CD4-positive, alpha-beta T cell treated with Interleukin-12 subunit alpha and Interleukin-12 subunit beta, for 1 hour (primary cell): ENCODE measurements at places on chromosomes 2 and 18.

DNA sequence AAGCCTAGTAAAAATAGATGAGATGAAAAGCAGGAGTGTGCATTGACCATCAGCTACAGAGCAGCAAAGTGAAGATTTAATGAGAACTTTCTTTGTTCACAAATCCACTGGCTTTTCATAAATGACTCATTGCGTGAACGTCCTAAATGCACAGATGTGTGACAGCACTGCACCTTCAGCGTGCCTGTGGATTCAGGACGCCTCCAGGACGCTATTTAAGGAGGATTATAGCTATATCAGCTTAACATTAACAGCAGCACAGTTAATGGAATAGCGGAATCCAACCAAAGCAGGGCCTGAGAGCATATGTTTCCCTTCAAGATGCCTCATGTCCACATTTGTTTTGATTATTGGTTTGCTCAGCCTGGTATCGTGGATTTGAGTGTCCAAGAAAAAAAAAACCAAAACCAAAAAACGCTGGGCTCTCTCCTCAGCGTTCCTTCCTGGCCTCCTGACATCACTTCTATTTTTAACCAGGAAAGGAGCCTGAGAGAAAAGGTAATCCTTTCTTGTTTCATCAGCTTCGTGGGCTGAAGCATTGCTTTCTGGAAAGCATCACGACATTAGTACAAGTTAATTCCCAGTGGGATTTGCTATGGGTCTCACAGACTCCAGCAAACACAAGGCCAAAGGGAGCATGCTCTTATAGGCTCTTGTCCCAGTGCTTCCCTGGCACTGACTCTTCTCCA is 447.0 kb upstream of the SMIM21 start:
- DNase-seq, result no peak

- DNase-seq, result no peak
These were observed 22.3 kb downstream of the DNAH7 start for GRCh38 chr2:196046123-196046917.

DNA sequence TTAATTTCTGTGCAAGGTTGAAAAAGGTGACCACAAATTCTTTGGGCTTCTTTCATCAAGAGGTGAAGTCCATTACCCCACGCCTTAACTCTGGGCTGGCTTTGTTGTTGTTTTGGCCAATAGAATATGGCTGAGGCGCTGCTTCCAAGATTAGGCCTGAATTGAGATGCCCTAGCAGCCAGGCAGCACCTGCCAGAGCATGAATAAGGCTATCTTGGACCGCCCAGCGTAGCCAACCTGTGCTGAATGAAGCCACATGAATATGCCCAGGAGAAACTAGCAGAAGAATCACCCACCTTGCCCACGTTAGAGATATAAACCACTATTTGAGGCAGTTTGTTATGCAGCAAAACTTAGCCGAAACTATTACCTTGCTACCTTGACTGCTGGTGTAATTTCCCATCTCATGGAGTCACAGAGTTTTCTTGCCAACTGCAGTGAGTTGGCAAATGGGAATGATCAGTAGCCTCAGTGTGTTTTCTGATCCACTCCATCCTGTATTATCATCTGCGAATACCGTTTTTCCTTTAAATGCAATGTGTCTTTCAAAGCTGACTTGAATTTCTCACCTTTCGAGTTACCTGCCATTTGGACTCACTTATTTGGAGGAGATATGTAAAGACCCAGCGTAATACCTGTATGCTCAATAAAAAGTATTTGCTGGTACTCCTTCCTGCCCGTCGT is 679 bp downstream of the TSGA10 start:
- DNase-seq, result no peak

GRCh38 chr2:33277002-33277426 is 199.4 kb upstream of the RASGRP3 start:
- DNase-seq, result no peak

GRCh38 chr2:149931486-149931885 is 343.9 kb upstream of the MMADHC start:
- no peak for DNase-seq

- DNase-seq, result no peak
These were observed 28.2 kb downstream of the CYTIP start for GRCh38 chr2:157415591-157416101.

- no peak for DNase-seq
These were observed 228.4 kb upstream of the COPS8 start for GRCh38 chr2:236857246-236857645.

DNA sequence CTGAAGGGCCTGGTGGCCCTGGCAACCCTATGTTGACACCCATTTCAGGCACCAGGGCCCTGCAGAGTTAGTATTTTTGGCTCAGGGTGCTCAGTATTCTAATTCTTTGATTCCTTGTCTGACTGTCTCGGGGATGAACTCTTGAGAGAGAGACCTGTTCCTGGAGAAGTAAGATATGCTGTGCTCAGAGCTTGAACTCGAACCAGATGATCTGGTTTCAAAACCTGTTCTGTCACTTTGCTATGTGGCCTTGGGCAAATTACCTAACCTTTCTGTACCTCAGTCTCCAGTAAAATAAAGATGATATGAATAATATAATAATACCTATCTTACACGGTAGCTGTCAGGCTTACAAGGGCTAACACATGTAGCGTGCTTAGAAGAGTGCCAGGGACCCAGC is 294.2 kb downstream of the DYSF start:
- no peak for DNase-seq

DNA sequence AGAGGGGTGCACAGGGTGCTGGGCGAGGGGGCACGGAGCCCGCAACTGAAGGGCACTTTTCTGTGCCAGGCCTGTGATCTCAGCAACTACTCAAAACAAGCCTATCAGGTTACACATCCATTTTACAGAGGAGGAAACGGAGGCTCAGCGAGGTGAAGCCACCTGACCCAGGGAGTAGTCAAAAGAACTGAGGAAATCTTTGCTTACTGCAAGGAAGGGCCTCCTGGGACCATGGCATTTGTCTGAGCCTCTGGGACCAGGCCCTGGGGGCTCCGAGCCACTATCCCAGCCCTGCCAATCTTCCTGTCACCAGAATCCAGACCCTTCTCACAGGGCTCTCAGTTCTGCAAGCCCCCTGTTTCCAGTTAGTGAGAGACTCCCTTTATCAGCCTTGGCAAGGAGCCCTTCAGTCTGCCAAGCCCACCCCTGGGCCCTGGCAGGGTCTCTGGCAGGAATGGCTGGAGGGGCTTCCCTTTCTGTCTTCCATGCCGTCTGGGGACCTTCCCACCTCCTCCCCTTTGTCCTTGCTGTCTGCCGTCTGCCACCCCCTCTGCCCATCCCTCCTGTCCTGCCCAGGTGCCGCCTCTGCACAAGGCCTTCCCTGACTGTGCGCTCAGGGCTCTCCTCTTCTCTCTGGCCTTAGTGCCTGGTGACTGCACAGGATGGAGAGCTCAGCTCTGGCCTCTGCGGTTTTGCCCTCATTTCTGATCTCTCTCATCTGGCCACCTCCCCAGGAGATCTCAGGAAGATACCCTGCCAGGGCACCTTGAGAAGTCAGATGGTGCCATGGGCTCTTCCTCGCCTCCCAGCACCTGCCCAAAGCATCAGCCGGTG is 194.7 kb upstream of the GLI2 start:
- no peak for DNase-seq

GRCh38 chr2:154182008-154182407 is 310.3 kb downstream of the GALNT13 start:
- no peak for DNase-seq

DNA sequence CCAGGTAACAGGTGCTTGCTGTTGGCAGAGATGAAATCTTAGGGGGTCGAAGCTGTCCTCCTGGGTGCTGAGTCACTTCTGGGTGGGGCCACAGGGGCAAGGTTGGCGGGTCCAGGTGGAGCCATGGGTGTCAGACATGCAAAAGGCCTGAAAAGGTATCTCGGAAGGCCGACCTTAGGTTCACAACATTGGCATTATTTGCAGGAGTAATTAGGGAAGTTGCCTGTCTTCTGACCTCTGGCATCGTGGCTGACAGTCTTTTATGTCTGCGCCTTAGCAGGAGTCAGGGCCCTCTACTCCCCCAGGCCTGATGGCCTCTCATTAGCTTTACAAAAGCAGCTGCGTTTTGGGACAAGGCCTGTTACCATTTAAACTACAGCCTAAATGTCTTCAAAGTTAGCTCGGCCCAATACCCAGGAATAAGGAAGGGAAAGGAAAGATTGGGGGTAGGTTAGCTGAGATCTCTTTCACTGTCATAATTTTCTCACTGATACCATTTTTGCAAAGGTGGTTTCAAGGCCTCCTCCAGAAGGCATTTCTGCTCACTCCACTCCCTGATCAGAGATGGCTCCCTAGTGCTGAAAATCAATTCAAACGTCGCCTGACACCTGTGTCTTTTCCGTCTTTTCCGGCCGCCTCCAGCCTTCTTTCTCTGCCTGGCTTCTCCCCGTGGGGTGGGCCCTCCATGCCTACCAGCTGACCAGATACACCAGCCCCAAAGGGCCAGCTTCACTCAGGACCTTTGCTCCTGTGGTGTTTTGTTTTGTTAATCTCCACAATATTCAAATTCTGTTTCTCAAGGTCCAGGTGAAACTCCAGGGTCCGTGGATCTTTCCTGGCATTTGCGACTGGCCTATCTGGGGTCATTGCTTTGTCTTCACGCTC is 90.8 kb downstream of the RHOB start:
- DNase-seq, result no peak

GRCh38 chr2:202203348-202203747 is 35.0 kb downstream of the SUMO1 start:
- no peak for DNase-seq

DNA sequence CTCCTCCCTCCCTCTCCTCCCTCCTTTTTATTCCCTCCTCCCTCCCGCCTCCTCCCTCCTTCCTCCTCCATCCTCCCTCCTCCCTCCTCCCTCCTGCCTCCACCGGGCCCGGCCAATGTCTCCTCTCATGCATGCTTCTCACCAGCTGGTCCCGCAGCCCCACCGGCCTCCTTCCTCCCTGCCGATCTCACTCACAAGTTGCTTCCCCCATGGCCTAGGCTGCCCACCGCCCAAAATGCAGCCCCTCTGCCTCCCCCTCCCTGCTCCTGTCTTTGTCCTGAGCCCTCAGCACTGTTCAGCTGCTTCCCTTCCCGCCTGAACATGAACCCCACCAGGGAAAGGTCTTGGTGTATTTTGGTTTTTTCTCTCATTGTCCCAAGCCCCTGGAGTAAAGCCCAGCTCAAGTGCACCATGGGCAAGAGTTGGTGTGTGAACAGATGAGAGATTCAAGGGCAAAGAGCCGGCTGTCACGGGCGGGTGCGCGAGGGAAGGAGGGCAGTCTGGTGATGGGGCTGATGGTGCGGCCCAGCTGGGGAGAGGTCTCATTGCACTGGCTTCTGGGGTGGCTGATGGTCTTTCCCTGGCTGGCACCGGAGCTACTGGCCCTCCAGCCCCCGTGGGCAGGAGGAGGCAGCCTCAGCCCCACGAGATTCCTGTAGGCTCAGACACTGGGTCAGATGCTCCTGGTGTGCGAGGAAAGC is 117.6 kb downstream of the TWIST2 start:
- DNase-seq, result no peak

GRCh38 chr2:150413366-150413765 is 74.1 kb downstream of the RND3 start:
- no peak for DNase-seq

DNA sequence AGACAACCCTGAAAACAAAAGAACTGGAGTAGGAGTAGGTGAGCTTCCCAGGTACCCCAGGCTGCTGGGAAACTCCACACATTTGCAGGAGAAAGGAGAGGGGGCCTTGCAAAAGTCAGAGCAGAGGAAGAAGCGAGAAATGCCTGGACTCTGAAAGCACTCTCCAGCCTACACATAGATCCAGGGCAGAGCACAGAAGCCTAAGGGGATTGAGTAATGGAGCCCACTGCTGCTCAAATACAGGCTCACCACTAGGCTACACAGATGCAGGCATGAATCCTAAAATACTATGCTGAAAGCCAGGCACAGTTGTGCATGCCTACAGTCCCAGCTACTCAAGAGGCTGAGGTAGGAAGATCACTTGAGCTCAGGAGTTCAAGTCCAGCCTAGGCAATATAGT is 33.4 kb downstream of the OSBPL1A start:
- no peak for DNase-seq

- no peak for DNase-seq
These were observed 194.0 kb downstream of the ZFP36L2 start for GRCh38 chr2:43032213-43033015.
